ENCODE measurements at places on chromosomes 5 and 9.

DNA sequence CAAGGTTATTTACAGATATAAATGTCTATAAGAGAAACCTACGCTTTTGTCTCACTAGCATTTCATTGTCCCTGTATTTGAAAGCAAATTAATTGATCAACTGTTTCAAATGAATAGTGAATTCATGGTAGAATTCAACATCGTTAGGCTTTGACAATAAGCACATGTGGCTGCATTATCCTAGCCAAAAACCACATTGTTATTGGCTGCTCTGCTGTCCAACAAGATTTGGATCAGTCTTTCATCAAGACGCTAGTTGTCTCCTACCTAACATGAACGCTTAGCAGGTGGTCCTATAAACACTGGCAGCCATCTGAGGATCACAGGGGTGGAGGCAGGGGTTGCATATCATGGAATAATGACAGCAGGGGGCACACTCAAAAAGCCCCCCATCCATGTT lies 455.0 kb downstream of the CTNND2 start:
- no peak for DNase-seq

DNA sequence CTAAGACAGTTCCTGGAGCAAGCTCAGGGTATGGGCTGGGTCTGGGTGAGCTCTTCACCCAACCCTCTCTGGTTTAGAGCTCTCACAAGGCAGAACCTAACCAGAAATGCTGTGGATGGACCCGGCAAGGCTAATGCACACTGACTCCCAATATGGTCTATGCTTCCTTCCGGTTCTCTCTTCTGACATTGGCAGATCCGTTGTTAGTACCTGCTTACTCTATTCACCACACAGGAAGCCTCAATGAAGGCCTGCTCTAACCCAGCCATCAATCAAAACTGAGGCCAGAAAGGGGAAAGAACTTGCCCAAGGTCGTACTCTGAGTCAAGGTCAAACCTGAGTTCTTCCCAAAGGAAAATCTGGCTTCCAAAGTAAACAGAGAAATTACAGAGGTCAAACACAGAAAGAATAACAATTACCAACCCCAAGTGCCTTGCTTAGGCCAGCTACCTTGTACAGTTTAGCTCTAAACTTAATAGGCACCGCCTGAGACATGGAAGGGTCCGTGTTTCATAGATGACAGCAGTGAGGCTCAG lies 46.0 kb upstream of the AKNA start:
- no peak for DNase-seq

DNA sequence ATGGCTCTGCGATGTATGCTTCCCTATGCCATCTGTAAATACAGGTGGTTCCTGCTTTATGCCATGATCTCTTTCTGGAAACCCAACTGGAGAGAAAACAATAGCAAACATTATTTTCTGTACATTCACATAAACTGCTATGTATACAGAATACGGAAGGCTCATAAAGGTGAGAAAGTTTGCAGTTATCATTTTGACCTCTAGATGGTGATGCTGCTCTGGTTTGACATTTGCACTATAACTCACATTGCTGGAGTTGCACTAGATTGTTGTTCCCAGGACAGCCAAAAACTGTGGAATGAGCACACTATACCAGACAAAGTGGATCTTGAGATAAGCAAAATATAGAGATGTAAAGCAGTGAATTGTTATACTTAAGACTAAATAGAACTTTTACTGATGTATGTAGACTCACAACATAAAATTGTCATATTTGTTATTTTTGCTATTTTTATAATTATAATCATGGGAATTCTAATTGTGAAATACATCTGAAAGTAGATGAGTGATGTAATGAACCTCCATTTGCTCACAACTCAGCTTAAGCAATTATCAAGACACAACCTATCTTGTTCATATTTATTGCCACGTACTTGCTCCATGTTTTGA lies 246.5 kb downstream of the PTPRD start:
- DNase-seq: peak; percentile 55

GRCh38 chr9:113577525-113578261 lies 114.2 kb downstream of the RGS3 start:
- peak; percentile 20 for DNase-seq

DNA sequence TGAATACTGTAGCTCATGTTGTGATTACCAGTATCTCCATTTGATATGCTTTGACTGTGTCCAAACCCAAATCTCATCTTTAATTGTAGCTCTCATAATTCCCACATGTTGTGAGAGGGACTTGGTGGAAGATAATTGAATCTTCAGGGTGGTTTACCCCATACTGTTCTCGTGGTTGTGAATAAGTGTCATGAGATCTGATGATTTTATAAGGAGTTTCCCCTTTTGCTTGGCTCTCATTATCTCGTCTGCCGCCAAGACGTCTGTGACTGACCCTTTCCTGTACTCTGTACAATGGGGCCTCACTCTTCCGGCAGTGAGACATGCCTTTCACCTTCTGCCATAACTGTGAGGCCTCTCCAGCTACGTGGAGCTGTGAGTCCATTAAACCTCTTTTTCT lies 59.3 kb downstream of the TRIO start:
- DNase-seq: peak; percentile 72

- no peak for DNase-seq
These were observed 185.7 kb downstream of the MLLT3 start for GRCh38 chr9:20436476-20437195.

DNA sequence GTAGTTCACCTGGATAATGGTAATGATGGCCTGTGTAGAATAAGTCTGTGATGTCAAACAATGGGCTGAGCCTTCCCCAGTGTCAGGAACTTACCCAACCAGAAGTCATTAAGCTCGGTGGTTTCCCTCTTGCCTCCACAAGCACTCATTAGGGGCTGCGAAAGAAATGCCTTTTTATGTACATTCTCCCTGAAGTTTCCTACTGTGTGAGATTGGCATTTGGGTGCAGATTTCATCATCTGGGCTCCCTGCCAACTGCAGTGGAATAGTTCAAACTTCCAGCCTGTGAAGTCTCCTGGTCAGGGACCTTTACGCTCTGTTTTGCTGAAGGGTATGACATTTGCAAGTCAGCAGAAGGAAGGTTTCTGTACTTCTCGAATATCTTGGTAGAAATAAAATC lies 41.6 kb upstream of the TMEM215 start:
- peak; percentile 43 for DNase-seq

All from fibroblast of pulmonary artery (primary cell).